ENCODE measurements at places on chromosomes 1 and 21.

DNA sequence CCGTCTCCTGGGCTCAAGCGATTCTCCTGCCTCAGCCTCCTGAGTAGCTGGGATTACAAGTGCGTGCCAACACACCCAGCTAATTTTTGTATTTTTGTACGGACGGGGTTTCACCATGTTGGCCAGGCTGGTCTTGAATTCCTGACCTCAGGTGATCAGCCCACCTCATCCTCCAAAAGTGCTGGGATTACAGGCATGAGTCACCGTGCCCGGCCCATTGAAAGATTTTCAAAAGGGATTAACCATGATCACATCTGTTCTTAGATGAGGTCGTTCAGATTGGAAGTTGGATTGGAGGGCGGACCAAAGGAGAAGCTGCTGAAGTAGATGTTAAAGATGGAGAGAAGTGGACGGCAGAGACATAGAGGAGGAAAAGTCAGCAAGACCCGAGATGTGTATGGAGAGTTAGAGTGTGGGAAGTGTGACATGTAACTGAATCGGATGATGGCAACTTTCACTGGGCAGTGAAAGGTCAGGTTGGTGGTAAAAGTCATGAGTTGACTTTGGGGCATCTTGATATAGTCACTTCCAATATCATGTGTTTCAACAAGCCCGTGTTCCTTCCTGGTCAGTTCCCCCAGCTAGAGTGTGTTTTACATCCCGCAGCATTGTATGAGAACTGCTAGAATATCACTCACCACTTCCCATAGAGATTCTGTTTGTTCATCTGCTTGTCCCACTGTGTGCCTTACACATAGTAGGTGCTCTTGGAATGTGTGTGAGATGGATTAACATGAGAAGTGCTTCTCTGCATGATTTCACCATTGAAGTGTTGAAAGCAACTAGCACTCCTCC, 54.4 kb upstream of the TINAGL1 start:
- DNase-seq, result no peak

DNA sequence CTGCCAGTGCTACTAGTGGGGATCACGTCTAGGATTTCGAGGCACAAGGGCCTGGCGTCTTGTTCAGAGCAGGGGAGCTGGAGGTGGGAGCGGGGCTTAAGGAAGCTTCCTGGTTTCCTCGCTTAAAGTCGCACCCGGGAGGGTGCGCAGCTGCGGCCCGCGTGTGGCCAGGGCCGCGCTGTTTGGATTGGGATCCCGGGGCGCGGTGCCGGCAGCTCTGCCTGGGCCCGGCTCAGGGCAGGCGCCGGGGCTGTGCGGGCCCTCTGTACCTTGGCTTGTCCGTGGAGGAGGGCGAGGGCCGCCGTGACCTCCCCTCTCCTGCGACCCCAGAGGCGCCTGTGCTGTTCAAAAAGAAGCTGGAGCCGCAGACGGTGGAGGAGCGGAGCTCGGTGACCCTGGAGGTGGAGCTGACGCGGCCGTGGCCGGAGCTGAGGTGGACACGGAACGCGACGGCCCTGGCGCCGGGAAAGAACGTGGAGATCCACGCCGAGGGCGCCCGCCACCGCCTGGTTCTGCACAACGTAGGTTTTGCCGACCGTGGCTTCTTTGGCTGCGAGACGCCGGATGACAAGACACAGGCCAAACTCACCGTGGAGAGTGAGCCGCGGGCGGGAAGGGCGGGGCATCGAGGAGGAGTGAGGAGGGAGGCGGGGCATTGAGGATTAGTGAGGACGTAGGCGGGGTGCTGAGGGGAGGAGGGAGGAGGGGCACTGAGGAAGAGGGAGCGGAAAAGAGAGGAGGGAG, 67.8 kb downstream of the OBSCN start:
- DNase-seq, result peak; percentile 49

- DNase-seq, result no peak
Observed at GRCh38 chr1:201098992-201099677, 13.1 kb downstream of the CACNA1S start.

DNA sequence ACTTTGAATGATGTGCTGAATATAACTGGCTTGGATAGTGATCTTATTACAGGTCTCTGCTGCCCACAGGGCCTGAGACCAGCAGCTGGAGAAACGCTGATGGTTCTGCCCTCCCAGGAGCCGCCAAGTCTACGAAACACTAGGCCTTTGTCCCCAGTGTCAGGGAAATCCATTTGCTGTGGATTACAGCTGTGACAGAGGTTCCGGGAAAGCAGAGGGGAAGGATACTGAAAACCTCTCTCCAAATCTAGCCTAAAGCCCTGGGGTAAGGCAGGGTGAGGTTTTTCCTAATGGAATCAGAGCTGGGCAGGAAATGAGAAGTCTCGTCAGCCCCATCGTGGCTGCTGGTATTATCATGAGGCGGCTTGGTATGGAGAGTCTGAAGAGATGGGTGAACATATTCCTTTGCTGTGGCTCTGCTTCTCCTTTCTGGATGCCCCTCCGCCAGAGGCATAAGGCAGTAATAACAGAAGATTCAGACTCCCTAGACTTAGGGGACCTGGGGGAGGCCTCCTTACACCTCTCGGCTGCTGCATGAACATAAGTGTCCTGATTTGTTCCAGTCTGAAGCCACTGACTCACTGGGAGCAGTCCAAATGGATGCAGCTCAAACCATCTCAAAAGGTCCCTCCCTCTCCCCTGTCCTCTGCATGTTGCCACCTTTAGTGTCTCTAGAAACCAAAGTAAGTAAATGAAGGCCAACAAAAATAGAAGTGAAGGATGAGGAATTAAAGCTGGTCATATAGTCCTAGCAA, 48.1 kb downstream of the PHC2 start:
- no peak for DNase-seq

DNA sequence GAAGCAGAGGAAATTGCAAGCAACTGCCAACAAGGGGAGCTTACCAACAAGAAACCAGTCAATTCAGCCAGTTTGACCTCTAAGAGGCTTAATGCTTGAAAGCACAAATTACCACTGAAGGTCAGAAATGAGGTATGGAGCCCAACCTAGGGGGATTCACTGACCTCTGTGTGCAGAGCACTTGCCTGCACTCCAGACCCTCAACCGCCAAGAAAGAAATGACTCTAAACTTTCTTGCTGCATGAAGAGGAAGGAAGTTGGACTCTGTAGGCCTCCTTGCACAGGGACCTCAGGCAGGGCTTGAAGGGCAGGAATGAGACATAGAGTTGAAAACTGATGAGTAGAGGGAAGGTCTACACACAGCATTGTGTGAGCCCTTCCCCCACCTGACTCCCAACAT, 10.0 kb downstream of the ARMH1 start:
- DNase-seq, result peak; percentile 71

GRCh38 chr21:25890001-25890400, 155.2 kb downstream of the GABPA start:
- DNase-seq, result no peak

DNA sequence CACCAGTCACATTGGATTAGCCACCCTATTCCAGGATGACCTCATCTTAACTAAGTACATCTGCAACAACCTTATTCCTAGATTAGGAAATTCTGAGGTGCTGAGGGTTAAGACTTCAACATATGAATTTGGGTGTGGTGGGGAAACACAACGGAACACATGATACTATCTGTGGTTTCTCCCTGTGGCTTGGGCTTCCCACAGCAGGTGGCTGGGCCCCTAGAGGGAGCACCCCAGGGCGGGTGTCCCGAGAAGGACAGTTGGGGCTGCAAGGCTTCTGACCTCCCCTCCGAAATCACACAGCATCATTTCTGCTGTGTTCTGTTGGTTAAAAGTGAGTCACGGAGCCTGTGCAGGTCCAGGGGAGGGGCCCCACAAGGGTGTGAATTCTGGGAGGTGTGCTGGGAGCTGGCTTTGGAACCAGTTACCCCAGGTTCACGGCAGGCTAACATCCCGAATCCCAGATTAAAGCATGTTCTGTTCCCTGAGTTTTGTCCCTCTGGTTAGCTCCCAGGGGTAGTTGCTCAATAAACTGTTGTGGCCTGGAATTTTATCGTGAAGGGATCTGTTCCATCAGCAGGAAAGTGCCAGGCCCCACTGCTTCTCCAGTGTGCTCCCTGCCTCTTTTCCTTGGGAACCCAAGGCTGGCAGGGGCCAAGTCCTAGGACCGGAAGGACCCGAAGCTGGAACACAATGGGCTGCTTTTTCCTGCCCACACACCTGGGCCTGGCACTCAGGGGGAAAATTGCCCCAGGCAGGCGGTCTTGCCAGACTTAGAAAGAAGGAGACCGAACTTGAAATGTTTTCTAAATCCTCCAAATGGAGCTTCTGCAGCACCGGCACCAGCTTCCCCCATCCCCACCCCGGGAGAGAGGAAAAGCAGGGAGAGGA, 154.0 kb upstream of the WNT4 start:
- no peak for DNase-seq

DNA sequence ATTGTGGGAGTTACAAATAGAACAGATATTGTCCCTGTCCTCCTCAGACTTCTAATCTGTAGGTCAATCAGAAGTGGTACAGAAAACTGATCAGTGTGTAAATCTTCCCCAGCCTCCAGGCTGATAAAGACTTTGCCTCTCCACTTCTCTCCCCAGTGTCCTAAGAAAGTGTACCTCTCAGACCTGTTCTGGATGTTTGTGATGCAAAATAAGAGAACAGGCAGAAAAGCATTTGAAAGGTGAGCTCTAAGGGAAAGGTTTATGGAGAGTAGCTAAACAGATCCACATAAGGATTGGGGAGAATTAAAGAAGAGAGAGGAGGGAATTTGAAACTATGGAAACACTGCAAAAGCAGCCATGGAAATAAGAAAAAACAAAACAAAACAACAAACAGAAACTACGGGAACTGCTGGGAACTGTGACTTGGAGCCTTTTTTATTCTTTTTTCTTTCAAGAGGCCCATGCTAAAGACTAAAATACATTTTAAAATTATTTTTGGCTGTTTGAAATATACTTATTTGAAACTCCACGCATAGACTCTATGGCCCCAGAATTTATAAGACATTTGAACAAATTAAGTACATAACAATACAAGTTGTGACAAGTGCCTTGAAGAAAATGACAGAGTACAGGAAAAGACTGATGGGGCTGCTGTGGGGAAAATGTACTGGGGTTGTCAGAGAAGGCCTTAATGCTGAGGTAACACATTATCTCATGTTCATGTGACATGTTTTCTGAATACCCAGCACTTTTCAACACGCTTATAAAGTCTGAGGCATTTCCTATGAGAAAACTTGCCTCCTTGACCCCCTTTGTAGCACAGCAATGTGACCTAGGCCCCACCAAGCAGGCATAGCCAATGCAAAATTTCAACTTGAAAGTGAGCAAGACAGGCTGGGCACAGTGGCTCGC, 51.2 kb downstream of the TRAF5 start:
- no peak for DNase-seq

- no peak for DNase-seq
Observed at GRCh38 chr1:13901597-13901996, 201.6 kb downstream of the PRDM2 start.

GRCh38 chr1:41516168-41517061, 31.9 kb upstream of the EDN2 start:
- no peak for DNase-seq

DNA sequence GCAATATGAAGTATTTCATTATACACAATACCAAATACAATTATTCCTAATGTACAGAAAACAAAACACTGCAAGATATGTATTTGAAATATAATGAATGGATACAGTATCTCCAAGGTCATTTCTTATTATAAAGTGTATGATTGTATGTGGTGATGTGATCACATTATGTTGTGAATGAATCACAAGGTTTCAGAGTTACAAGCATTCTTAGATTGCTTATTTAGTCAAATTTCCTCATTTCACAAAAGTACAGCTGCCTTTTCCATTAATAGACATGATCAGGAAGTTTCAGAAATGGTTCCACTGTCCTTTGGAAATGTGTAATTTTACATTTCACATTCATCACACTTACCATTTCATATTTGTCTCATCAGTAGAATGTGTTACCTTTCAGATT, 28.3 kb upstream of the NEK7 start:
- DNase-seq, result no peak

GRCh38 chr1:54403405-54403804, 2.8 kb downstream of the SSBP3 start:
- DNase-seq, result no peak

DNA sequence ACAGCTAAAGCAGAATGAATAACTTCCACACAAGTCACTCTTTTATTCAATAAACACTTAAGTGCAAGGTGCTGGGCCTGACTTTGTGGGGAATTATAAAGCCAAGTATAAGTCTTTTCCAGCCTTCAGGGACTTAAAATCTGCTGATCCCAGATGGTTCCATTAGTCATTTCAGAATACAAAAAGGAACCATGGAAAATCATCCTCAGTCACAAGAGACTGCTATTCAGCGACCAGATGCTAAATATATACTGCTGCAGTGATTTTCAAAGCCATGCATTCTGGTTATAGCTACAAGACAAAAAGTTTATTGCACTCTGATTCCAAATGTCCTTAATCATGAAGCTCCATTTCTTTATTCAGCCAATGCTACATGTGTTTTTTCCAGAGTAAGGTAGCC, 25.7 kb downstream of the GLMN start:
- no peak for DNase-seq

GRCh38 chr1:243991650-243992049, 59.4 kb upstream of the ZBTB18 start:
- DNase-seq, result no peak

GRCh38 chr1:207131163-207131562, 27.1 kb downstream of the C4BPA start:
- no peak for DNase-seq

DNA sequence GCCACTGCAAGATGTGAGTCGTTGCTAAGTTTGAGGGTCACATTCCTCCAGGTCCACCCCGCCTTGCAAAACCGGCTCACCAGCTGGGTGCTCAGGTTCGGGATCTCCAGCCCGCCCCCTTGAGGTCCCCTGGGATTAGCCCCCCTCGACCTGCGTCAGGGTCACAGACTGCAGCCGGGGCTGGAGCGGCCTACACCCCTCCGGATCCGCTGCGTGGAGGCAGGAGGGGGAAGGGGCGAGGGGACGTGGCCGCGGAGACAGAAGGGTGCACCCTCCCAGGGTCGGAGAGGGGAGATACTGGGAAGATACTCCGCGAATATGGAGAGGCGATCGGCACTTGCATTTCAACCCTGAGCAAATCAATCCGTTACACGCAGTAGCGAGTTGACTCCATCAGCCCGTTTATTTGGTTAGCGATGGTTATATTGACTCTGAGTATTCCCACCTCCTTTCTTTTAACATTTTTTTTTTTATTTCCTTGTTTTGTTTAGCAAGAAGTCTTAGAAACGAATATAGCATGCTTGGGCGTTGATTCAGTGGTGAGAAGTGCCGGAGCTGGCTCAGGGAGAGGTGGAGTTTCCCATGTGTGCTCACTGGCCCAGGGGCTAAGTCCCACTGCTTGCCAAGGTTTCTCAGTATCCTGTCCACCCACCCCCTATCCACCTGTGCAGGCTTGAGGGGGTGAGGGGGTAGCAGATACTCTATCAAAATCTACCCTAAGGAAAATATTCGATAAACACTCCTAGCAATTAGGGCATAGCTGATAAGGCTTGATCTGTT, 997 bp downstream of the IFNAR2 start:
- peak; percentile 8 for DNase-seq
